ENCODE measurements at places on chromosomes 1 and 21.
A peak's percentile ranks its signal among the peaks of the same experiment; 100 is the strongest.

- DNase-seq: no peak
Measured at GRCh38 chr1:62333441-62333840, 14.2 kb upstream of the KANK4 start.

DNA sequence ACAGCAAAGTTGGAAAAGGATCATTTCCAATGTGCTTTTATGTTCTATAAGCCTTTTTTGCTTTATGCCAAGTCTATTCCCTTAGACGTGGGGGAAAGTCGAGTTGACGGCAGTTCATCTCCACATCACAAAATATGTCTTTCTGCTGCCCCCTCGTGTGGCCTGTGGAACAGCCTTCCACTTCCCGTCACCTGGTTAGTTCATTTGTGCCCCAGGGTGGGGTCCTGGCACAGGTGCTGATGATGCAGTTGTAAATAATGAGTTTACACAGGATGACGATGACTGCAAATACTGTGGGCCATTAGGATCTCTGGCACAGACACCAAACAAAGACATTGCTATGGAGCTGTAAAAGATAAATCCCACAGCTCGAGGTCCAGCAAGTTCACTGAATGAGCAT lies 10.0 kb upstream of the OTUD3 start:
- DNase-seq: no peak

DNA sequence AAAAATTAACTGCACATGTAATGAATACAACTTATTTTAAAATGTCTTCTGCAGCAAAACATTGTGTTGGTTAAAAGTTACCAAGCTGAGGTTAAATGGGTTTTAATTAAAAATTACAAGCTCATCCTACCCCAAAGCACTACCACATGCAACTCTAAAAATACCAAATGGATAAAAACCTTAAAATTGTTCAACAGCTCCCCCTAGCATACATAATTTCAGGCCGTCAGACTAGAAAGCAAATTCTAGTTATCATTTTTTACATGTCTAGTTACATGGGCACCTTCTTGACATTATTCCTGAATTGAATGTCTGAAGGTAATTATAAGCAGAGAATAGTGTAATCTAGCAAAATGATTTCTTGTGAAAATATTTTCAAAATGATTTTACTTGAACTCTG lies 176.5 kb downstream of the C1orf21 start:
- peak; percentile 16 for DNase-seq

DNA sequence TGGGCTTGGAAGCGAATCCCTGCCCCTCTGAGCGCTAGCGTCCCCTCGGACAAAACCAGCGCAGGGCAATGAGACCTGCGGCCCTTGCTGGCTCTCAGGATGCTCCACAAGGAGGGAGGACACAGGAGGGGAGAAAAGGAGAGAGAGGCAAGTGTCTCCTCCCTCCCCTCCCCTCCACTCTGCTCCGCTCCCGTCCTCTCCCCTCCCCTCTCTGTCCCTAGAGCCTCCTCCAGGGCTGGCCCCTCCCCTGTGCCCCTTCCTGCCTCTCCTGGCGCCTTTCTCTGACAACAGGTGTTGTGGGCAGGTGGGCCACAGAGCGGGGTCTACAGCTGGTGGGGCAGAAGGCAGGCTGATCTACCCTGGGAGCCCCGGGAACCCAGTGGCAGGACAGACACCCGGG lies 35.2 kb downstream of the TP73 start:
- DNase-seq: peak; percentile 87

DNA sequence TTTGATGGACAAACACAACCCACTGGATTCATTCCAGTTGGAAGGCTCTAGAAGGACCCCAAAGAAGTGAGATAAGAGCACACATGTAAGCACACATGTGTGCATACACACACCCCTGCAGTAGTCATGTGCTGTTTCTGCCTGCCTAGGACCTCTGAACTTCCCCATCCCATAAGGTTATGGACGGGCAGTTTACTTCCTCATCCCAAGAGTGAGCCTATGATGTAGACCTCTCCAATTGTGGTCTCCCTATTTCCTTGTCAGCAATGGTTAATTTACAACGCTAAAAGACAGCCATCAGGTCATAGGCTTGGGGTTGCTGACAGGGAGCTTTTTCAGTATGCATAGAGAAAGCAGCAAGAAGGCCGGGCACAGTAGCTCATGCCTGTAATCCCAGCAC lies 15.4 kb upstream of the ADAR start:
- DNase-seq: no peak

DNA sequence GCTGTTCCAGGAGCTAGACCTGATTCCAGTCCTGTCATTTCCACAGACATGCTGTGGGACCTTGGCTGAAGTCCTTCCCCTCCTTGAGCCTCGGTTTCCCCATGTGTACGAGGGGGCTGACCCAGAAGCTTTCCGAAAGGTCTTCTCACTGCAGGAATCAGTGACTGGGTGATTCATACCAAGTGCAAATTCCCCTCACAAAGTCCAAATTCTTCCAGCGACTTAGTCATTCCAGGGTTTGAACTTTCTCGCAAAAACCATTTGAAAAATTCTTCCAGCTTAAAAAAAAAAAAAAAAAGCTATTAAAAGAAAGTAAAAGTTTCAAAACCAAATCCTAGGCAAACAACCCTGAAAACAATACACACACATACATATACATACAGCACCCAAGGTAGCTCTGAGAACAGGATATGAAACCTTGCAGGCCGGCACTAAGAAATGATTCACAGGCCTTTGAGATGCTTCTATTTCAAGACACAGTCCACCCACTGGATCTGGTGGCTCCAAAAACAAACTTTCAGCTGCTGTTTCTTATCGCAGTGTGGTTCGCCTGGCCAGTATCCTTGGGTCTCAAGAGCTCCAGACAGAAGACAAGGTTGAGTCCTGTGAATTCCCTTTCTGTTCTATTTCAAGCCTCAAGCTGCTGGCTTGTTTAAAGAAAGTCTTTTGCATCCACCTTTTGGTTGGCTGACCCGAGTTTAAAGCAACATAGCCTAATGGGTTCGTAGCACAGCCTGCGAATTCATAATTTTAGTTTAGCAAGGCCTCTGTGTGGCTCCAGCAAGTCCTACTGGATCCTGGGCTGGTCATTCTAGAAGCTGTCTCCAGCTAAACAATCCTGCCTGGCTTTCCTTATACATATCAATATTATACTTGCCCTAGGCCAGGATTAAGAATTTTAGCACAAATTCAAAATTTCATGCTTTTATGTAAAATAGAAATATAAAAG lies 18.0 kb upstream of the ID3 start:
- no peak for DNase-seq

DNA sequence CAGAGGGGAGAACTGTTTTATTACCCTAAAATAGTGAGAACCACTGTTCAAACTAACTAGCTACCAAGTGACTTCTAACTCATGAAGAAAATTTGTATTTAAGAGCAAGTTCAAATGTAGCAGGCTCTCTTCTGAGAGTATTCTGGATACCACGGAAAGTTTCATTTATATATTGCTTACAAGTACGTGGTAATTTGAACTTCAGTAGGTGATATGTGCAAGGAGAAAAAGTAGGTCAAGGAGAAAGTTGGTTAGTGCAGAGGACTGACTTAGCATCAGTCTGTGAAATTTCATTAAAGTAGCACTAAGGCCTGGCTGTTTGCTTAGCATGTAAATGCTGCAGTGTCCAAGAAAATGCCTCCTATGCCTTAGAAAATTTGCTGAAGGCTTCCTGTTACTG lies 16.7 kb downstream of the SERPINC1 start:
- no peak for DNase-seq

- DNase-seq: no peak
Measured at GRCh38 chr21:36754241-36754898, 55.5 kb downstream of the SIM2 start.

- DNase-seq: no peak
Measured at GRCh38 chr1:36273024-36273423, 33.1 kb upstream of the SH3D21 start.

- no peak for DNase-seq
Measured at GRCh38 chr1:8373125-8373524, 55.2 kb downstream of the SLC45A1 start.

DNA sequence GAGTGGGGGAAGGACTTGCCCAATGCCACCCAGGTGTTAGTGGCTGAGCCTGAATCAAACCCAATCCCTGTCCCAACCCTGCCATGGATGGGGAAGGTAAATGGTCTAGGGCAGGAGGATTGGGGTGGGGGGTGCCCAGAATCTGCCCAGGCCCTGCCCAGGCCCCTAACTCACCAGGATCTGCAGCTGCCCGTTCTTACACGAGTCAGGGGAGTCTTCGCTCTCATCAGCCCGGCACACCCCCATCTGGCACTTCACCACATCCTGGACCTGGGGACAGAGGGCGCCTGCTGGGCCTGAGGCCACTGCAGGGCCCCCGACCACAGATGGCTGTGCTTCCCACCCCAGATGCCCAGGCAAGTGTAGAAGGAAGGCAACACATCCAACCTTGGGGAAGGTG lies 28.5 kb upstream of the COL16A1 start:
- DNase-seq: peak; percentile 53

DNA sequence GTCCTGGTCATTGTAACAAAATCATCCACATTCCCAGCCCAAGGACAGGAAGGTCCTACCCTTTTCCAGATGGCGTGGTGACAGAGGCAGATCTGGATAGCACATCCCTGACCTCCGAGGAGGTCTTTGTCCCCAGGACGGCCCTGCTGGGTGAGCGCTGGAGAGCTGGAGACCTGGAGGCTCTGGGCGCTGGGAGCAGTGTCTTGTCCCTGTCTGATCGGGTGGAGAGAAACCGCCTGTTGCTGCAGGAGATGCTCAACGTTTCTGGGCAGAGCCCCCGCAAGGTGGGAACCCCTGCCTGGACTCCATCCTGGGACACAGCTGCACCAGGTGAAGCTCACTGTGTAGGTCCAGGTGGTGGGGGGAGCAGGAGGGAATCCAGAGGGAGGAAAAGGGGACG lies 4.1 kb downstream of the KIAA1614 start:
- DNase-seq: no peak

- no peak for DNase-seq
Measured at GRCh38 chr1:62362926-62363325, 43.7 kb upstream of the KANK4 start.

DNA sequence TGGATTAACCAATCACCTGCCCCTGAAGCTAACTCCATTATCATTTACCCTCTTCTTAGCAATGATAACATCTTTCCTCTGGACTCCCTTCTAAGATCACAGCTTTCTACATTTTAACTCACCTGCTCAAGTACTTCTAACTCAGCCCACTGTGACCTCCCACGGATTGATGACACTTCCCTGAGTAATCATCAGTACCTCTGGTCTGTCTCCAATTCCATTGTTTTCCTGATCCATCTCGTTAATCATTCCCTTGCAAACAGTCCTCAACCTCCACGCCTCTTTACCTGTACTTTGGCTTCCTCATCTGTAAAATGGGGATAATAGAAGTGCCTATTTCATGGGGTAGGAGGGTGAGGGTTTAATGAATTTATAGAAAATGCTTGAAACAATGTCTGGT lies 195.3 kb upstream of the APP start:
- DNase-seq: no peak

DNA sequence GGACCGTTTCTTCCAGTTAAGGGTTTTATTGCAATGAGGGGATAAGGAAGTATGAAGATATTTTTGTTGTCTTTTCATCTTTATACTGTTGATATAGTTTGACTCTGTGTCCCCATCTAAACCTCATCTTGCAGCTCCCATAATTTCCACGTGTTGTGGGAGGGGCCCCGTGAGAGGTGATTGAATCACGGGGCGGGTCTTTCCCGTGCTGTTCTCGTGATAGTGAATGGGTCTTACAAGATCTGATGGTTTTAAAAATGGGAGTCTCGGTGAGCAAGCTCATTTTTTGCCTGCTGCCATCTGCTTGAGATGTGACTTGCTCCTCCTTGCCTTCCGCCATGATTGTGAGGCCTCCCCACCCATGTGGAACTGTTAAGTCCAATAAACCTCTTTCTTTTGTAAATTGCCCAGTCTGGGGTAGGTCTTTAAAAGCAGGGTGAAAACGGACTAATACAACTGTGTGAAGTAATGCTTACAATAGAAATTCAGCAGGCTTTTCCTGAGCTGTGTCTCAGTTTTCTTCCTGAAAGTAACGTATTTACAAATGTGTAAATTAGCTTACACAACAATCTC lies 377.3 kb downstream of the SIPA1L2 start:
- DNase-seq: no peak

DNA sequence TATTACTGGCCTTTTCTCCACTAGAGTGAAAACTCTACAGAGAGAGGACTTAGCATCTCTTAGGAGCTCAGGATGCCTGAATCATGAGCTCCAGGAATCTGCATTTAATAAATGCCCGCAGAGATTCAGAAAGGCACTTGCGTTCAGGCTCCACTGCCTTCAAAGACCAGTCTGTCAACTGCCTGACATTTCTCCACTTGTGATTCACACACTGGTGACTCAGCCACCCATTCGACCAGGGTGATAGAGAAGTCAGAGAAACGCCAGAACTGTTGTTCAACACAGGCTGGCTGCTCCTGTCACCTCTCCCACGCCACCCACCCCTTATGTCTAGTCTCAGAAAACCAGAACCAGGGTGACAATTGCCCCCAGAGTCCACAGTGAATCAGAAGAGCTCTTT lies 26.9 kb upstream of the LBR start:
- DNase-seq: no peak

DNA sequence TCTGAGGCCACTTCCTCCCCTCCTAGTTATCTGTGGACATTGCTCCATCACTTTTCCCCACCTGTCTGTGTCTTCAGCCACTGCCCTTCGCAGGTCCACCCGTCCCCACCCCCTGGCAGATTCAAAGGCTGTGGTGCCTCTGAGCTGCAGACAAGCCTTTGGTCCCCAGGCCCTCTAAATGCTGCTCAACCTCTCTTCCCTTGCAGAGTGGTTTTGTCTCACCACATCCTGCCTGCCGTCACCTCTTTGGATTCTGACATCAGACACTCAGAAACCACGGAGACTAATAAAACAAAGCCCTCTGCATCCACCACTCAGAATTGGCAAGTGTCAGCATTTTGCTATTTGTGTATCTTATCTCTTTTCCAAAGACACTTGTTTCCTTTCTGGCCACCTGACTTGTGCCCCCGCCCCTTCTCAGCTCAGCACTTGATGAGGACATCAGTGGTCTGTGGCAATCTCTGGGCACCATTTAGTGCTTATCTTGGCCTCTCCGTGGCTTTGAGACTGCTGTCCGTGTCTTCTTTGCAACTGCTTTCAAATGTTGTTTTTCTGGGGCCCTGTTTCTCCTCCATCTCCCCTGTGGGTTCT lies 7.7 kb downstream of the CNIH3 start:
- DNase-seq: no peak

DNA sequence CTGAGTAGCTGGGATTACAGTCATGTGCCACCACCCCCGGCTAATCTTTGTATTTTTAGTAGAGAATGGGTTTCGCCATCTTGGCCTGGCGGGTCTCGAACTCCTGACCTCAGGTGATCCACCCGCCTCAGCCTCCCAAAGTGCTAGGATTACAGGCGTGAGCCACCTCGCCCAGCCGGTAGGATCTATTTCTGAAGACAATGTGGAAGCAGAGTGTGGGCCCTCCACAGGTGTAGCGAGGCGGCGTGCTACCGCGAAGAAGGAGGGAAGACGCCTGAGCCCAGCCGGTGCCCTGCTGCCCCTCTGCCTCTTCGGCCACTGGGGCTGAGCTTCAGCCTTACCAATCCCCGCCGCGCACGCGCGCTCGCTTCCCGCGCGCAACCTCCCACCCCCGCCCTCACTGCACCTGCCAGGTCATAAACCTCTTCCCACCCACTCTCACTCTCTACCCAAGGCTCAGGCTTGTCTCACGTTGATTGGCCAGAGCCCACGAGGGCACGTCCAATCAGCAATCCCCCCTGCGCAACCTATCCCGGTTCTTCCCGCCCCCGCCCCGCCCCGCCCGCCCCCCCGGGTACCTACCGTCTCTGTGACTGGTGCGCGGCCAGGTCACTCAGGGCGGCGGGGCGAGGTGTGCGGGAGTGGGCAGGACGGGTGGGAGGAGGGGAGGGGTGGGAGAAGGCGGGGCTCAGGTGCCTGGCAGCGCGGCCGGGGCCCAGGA lies 409 bp upstream of the HOOK1 start:
- DNase-seq: peak; percentile 95

GRCh38 chr1:156671804-156672203 lies 5.4 kb downstream of the NES start:
- no peak for DNase-seq
